Heart left ventricle (tissue), 16 donors: ENCODE measurements at places on chromosomes 6 and 20. TPM values are rescaled to one million over a fixed set of nuclear protein-coding genes. Genes with fewer than 3 reads are reported as not detected.

DNA sequence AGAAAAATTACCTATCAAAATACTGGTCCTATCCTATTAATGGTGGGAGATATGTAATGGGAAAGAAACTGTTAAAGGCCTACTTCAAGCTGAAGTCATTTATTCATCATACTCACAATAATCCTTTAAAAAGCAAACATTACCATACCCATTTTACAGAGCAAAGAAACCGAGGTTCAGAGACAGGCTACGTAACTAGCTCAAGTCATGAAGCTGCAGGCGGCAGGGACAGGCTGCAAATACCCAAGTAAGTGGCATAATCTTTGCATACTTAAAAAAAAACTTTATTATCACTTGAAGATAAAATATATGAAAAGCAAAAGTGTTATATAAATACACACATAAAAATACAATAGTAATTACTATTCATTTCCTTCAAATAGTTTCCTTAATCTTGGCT lies 2.6 kb downstream of the RALGAPA2 start:
- no peak for DNase-seq

DNA sequence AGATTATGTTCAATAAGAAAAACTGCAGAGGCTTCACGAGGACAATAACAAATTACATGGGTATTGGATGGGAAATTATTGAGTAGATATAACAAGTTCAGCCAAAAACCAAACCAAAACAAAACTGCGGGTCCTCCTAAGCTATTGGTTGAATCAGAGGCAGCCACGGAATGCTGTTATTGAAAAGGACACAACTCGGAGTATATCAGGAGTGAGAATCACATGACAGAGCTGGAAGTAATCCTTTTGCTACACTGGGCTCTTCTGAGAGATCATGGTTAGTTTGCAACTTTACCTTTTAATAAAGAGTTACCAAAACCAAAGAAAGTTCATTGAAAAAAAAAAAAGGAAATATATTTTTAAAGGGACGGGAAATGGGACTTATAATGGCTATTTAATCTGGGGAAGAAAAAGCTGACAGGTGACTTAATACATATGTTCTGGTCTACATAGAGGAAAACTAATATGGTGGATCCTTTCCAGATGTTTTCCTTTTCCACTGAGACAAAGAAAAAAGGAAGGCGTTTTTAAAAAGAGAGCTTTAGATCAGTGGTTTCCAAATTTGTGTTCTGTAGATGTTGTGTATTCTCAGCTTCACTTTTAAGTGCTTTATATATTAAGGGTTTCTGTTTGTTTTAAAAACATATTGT lies 6.9 kb upstream of the CITED2 start:
- no peak for DNase-seq

GRCh38 chr6:80679992-80680391 lies 573.5 kb downstream of the BCKDHB start:
- DNase-seq = no peak

- DNase-seq = no peak
Measured at GRCh38 chr6:150001295-150002008, 23.9 kb downstream of the RAET1L start.

GRCh38 chr6:170245475-170245992 lies 45.3 kb downstream of the DLL1 start:
- DNase-seq = peak; percentile 10

GRCh38 chr6:40148882-40149573 lies 214.8 kb upstream of the MOCS1 start:
- no peak for DNase-seq

DNA sequence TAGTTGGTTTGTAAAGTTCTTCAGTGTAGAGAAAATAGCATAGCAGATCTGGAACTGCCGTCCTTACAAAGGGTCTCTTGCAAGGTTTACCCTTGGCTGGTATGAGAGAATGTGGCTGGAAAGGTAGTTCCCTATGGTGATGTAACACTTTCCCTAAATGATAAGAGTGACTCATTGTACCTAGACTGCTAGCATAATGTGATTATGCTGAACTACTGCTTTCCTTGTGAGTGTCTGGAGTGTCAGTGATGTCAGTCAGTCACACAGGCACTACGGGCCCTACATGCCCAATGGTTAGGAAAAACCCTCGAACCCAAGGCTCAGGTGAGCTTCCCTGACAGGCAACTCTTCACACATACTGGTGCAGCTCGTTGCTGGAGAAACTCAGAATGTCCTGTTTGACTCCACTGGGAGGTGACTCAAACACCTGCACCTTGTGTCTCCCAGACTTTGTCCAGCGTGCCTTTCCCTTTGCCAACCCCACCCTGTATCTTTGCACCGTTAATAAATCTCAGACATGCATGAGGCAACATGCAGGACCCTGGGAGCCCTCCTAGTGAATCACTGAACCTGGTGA lies 28.4 kb upstream of the LY86 start:
- no peak for DNase-seq

DNA sequence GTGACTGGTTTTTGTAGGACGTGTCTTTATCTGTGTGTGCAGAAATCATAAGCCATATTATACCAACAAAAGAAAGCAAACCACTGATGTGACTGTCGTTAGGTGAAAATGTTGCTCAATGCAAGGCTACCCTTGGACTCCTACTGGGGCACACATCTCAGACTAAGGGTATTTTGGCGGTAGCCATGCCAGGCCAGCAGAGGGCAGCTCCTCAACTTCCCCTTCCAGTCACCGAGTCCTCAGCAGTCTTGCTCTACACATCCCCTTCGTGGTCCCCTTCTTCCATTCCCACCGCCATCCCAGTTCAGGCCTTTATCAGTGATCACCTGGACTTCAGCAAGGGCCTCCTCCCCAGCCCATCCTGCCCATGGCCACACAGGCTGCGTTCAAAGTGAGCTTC lies 113.7 kb upstream of the GGTLC1 start:
- DNase-seq = no peak

DNA sequence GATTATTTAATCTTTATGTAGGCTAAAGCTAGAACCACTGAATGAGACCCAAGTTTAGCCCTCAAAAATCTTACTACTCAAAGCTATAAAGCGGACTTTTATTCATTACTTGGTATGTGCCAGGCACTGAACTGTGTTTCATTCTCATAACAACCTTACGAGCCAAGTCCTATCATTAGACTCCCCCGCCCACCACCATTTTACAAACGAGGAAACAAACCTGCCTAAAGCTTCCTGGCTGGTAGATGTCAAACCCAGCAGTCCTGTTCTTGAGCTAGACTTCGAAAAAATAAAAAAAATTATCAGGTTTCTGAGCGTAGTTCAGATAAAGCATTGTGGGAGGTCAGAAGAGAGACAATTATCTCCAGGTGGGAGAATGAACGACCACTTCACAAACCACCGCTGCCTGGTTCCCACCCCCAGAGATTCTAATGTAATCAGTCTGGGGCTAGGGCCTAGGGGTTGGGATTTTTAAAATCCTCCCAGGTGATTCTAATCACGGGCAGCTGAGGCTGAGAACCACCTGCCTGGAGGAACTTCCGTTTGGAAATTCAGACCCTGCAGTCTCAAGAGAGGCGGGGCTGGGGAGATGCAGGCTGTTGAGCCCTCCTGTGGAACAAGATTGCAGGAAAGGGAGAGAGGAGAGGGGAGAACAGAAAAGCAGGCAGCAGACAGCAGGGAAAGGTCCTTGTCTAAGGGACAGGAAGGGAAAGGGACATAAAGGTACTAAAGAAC lies 8.6 kb downstream of the ADTRP start:
- DNase-seq = no peak

DNA sequence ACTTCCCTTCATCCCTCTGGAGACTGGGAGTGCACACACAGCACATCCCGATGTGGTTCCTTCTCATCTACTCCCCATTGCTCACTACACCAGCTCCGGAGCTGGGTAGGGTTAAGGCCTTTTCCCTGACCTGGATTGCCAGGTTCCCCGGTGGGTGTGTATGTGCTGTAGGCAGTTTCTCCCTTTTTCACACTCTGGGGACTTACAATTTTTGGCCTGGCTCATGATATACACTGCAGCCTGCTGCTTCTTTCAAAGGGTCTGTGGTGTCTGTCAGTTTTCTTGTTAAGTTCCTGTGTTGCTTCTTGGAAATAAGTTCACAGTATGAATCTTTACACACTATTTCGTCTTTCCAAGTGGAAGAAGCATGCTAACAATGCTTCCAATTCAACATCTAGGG lies 405.5 kb downstream of the UTRN start:
- DNase-seq = no peak

DNA sequence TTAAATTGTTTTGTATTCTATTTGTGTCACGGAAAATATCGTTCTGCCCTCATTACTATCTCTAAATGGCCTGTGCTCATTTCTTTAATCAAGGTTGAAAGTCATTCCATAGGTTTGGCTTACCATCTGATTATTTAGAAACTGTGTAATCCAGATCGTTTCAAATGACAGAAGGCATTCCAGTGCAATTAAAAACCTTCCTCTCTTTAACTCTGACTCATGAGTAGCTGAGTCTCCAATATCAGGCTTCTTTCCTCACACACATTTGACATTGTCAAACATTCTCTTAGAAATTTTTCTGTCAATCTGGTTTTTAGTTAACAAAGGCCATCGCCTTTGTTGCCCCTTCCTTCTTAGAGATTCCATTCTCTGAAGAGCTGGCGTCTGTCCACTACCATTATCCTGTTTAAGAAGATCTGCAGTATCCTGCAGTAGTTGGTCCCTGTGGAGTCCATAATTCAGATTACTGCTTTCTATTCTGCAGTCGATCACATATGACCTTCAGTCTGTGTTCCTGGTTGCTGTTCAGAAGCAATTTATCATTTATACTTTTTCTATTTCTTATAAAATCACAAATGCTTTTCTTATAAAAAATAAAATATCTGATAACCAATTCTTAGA lies 3.9 kb upstream of the TRDN start:
- no peak for DNase-seq

DNA sequence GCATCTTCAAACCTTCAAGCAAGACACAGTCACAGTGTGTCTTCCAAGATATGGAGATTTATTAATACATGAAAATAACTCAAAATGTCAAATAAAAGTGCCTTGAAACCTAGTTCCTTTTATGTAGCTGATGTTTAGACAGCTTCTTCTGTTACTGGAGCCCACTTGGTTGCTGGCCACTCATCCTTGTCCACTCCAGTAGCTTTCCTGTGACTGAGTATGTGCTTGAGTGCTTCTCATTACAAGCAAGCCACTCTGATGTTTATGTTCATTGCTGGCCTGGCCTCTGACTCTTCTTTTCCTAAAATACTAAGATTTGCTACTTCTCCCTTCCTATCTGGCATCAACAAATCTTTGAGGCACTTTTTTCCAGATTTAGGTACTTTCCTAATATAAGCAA lies 545.2 kb upstream of the MAN1A1 start:
- DNase-seq = no peak

DNA sequence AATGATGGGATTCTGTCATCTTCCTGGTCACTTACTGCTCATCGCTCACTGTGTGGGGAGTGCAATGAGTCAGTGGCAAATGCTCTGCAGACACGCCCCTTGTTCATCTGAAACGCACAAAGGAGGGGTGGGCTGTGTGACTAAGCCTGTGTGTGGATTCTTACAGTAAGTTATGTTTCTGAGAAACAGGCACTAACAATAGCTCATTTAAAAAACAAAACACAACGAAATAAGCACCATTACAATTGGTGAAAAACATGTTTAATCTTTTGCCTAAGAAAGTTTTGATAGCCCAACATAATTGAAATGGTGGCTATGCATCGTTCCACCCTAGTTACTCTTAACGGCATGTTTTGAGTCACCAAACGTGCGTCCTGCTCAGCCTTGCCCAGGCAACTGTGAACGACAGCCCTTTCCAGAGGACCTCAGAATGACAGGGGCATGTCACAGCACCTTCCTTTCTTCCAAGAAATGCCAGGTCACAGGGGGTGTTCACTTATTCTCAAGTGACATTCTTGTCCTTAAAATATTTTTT lies 118.4 kb upstream of the SGK1 start:
- DNase-seq = peak; percentile 44

- no peak for DNase-seq
Measured at GRCh38 chr6:75747152-75747992, 1.7 kb upstream of the MYO6 start.

GRCh38 chr6:10626154-10626741 lies 68.2 kb downstream of the C6orf52 start:
- DNase-seq = no peak

- DNase-seq = no peak
Measured at GRCh38 chr6:154874773-154875592, 120.1 kb upstream of the TIAM2 start.

GRCh38 chr20:21111416-21111815 lies 5.3 kb upstream of the LINC00237 start:
- DNase-seq = no peak

GRCh38 chr6:32436995-32437836 lies 2.5 kb upstream of the HLA-DRA start:
- no peak for DNase-seq

- no peak for DNase-seq
Measured at GRCh38 chr6:90484903-90485302, 102.0 kb downstream of the MAP3K7 start.

Gene HTR1E
- not detected for total RNA-seq

Gene ZFP57
- total RNA-seq = not detected

Gene ELOVL5
- 29.3 TPM for total RNA-seq

Gene PSMB8
- 11.1 TPM for total RNA-seq

Gene FOXQ1
- total RNA-seq = not detected

Gene SLC26A8
- total RNA-seq = not detected

Gene TMEM14A
- total RNA-seq = 5.9 TPM

Gene GJA10
- not detected for total RNA-seq
